Renal cortex interstitium (tissue), 15 donors: ENCODE measurements at places on chromosomes 5 and 9. TPM values are rescaled to one million over a fixed set of nuclear protein-coding genes. Genes with fewer than 3 reads are reported as not detected.

The GPSM1 gene
- 47.2 TPM for polyA plus RNA-seq

The ANKRD18B gene
- polyA plus RNA-seq: 1.2 TPM

The AK6 gene
- polyA plus RNA-seq: 73.4 TPM

The CCNJL gene
- 8.6 TPM for polyA plus RNA-seq

The ADAMTSL2 gene
- 1.4 TPM for polyA plus RNA-seq

The C9orf85 gene
- polyA plus RNA-seq: 18.2 TPM

The ABCA2 gene
- polyA plus RNA-seq: 66.6 TPM

The ANKRD34B gene
- 0.30 TPM for polyA plus RNA-seq

The BAAT gene
- polyA plus RNA-seq: 0.39 TPM

The PRKACG gene
- not detected for polyA plus RNA-seq

The TRAF1 gene
- polyA plus RNA-seq: 8.1 TPM
